Omental fat pad (tissue), 4 donors: ENCODE measurements at places on chromosomes 13 and 19. TPM values are rescaled to one million over a fixed set of nuclear protein-coding genes. Genes with fewer than 3 reads are reported as not detected.

NCR1 gene
- not detected for total RNA-seq

GRCh38 chr13:114272977-114273376 is 8.4 kb upstream of the UPF3A start:
- DNase-seq: no peak

GRCh38 chr13:106588367-106588766 is 20.4 kb upstream of the ARGLU1 start:
- no peak for DNase-seq

- no peak for DNase-seq
Measured at GRCh38 chr13:59710996-59711701, 452.6 kb downstream of the DIAPH3 start.

ZNF737 gene
- total RNA-seq: 4.9 TPM

DNA sequence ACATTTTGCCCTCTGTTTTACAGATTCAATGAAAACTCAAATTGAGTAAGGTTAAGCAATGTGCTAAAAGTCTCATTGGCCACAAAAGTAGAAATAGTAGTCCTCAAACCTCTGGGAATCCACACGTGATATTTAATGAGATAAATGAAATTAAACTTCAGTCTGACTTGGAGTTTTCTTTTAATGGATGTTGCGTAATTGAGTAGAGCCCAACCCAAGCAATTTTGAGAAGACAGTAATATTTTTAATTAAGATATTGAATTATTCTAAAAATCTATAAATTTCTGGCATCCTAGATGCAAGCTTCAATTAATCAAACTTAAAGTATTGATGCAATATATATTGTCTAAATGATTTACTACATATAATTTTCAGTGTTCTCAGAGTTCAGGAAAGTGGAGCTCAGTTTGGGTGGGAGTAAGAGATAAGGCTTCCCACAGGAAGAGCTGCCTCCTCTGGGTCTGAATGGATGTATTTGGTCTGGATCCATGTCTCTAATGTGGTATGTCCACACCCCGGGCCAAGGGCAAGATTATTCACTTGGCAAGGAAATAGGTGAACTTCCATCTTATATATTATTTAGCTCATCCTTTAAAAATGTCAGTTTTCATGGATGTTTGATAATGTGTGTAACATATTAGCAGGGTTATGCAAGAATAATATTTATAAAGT is 6.9 kb downstream of the MBNL2 start:
- DNase-seq: no peak

GRCh38 chr19:54739587-54740497 is 1.5 kb downstream of the KIR2DL3 start:
- no peak for DNase-seq

ADGRE3 gene
- total RNA-seq: not detected

KLK12 gene
- total RNA-seq: not detected

DNA sequence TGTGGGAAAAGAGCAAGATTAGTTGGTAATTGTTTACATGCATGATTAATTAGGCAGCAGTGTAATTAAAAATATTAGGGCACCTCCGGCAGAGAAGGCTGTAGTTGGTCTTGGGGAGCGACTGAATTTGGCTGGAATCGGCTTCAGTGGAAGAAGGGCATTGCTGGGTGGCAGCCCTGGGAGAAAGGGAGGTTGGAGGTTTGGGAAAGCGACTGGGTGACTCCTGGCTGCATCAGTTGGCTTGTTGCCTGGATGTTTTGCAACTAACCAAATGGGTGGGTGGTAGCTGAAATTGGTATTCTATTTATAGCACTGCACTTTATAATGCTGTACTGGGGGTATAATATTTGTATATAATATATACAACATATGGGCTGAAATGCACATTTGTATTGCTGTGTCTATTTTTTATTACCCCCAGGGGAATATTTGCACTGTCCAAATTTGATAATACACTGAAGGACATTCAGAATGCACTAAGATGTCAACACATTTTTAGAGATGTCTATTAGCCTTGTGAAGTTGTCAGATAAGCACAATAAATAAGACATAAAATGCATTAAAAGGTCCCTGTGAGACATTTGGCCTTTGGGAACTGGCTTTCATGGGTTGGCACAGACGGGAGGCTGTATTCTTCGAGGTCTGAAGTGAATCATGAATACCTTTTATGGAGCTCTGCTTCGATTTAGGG is 1.7 kb downstream of the B3GLCT start:
- no peak for DNase-seq

DNA sequence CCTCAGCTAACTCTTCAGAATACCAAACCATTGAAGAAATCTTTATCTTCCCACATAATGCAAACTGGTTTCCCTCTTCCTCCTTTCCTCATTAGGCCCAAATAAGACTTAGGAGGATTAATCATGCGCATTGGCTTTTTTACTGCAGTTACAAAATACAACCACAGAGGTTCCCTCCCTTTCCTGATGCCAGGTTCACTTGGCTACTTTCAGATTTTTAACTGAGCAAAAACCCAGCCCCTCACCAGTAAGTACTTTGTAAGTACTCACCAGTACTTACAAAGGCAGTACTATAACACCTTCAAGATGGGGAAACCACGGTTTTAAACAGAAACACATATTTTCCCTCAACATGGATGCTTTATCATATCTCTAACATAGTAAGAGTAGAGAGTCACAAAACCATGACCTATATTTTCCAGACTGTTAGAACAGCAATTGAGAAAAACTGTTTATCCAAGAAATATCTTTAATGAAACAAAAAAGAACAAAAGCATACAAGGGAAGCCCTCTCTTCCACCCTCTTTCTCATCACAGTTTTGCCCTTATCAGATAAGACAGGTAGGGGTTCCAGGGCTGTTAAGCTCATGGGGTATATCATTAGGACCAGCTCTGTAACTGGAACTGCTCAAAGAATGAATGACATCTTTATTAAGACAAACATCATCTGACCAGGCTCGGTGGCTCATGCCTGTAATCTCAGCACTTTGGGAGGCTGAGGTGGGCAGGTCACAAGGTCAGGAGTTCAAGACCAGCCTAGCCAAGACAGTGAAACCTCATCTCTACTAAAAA is 12.7 kb downstream of the FOXO1 start:
- no peak for DNase-seq

- DNase-seq: no peak
Measured at GRCh38 chr13:97192166-97192565, 30.0 kb upstream of the MBNL2 start.

WTIP gene
- total RNA-seq: 26.4 TPM

DNA sequence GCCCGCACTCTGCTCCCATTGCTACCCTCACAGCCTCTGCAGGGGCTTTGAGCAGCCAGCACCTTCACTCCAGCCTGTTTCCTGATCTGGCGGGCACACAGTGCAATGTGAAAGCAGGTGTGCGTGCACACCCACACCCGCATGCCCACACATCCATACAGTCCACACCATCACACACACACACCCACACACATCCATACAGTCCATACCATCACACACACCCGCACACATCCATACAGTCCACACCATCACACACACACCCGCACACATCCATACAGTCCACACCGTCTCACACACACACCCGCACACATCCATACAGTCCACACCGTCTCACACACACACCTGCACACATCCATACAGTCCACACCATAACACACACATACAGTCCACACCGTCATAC is 28.0 kb downstream of the PIAS4 start:
- DNase-seq: no peak

DNA sequence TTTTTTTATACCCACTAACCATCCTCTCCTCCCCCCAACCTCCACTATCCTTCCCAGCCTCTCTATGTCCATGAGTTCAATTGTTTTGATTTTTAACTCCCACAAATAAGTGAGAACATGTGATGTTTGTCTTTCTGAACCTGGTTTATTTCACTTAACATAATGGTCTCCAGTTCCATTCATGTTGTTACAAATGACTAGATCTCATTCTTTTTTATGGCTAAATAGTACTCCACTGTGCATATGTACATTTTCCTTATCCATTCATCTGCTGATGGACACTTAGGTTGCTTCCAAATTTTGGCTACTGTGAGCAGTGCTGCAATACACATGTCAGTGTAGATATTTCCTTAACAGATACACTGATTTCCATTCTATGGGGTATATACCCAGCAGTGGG is 24.9 kb upstream of the ACP7 start:
- no peak for DNase-seq

EHD2 gene
- 93.5 TPM for total RNA-seq

- no peak for DNase-seq
Measured at GRCh38 chr19:45217193-45217956, 27.8 kb downstream of the EXOC3L2 start.

GRCh38 chr19:30215248-30215647 is 156.9 kb upstream of the ZNF536 start:
- no peak for DNase-seq

- no peak for DNase-seq
Measured at GRCh38 chr13:19967621-19968020, 9.1 kb downstream of the ZMYM2 start.

MEIOSIN gene
- not detected for total RNA-seq

LILRB3 gene
- total RNA-seq: 11.7 TPM

DNA sequence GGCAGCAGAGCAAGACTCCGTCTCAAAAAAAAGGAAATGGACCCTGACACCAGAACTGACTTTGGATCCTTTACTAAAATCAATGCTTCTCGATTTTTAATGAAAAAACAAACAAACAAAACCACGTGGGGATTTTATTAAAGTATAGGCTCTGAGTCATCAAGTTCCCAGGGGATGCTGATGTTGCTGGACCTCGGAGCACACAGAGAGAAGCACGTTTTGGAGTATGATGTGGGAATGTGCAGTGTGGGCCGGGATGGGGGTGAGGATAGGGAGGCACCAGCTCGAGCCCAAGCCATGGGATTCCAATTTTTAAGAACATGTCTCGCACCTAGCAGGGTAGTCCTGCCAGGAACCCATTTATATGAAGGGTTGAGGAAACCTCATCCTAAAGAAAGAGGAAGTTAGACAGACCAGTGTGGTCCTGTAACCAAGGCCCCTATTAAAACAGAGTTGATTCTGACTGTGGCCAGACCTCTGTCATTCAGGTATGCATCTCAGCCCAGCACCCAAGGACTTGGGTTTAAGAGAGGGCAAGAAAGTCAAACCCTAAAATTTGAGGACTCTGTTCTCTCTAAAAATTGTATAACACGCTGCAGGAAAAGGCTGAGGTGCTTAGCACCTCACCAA is 6.4 kb downstream of the FLT1 start:
- no peak for DNase-seq

APLP1 gene
- 2.8 TPM for total RNA-seq

GRCh38 chr19:8494158-8494557 is 8.3 kb downstream of the PRAM1 start:
- no peak for DNase-seq

DNA sequence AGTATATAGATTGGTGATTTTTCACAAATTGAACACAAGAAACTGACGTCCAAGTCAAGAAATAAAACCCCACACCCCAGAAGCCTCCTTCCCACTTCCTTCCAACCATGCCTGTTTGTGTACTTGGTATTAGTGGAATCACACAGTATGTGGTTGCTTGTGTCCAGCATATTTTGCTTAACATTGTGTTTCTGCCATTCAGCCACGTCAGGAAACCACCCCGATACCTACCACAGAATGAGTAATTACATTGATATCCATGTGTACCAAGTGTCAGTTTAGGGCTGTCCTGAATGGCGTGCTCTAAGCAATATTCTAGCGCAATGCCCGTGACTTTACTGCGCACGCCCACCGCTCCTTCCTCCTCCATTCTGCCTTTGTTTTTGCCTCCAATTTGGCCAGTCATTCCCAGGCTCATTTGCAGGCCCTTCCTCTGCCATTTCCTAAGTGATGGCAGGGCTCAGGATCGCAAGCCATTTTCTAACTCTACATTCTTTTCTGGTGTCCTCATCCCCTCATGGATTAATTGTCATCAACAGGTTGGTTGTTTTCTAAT is 25.9 kb upstream of the MPHOSPH8 start:
- DNase-seq: no peak

CCDC8 gene
- 1.7 TPM for total RNA-seq

CLC gene
- not detected for total RNA-seq

FAM124A gene
- total RNA-seq: 12.9 TPM

FGF14 gene
- total RNA-seq: 3.5 TPM

- peak; percentile 51 for DNase-seq
Measured at GRCh38 chr19:43901395-43902390, 33.4 kb downstream of the ZNF45 start.

DNA sequence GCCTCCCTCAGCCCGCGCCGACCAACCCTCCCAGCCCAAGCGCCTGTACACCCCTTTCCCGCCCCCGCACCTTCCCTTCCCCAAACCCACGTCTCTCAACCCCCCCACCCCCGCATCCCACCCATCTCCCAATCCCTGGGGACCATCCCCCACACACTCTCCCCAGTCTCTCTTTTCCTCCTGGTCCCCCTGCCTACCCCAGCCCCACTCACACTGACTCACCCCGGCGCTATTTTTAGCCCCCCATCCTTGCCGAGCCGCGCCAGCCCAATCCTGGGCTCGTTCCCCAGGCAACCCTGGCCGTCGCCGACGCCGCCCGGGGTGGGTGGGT is 11.7 kb downstream of the CIC start:
- peak; percentile 50 for DNase-seq

GGN gene
- total RNA-seq: not detected

DNA sequence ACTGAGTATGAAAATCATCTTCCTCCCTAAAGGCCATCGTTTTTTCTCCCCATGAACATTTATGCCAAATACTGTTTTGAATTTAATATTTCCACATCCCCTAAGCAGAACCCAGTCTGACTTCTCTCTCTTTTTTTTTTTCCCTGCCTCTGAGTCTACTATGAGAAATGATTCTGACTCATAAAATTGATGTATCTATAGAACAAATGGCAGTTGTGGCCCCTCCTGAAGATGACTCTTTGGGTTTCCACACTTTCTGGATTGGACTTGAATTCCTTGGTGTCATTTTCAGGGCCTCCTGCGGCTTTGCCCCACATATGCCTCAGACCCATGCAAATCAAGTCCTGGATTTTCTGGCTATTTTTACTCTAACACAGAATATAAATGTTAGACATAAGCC is 22.7 kb upstream of the NAXD start:
- no peak for DNase-seq

GRCh38 chr19:44800461-44800860 is 8.4 kb upstream of the BCAM start:
- DNase-seq: peak; percentile 88

- DNase-seq: no peak
Measured at GRCh38 chr13:24938966-24939365, 157.0 kb upstream of the PABPC3 start.

RNF113B gene
- not detected for total RNA-seq

GRCh38 chr19:15595069-15595468 is 19.9 kb upstream of the CYP4F8 start:
- DNase-seq: no peak
